ENCODE measurements at places on chromosomes 1 and 21.
A peak's percentile ranks its signal among the peaks of the same experiment; 100 is the strongest.

DNA sequence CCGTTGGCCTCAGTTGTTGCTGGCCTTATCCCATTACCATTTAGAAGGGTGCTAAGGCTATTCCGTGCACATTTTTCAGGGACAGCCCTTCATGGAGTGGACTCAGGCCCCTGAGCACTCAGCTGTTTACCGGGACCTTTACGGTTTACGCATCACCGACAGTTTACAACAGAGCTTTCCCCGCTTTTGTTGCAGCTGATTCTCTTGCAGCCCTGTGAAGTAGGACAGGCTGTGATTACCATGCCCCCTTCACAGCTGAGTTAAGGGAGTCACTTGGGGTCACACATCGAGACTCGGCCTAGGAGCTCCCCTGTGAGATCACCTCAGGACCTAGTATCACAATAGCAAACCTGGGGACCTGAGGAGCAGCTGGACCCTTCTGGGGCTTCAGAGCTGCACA, 41.9 kb downstream of the PTPRF start:
- no peak for DNase-seq

- peak; percentile 31 for DNase-seq
Measured at GRCh38 chr1:169484683-169485430, 887 bp downstream of the SLC19A2 start.

GRCh38 chr21:26124896-26125295, 45.7 kb downstream of the APP start:
- no peak for DNase-seq

- no peak for DNase-seq
Measured at GRCh38 chr1:9770298-9770697, 53.5 kb downstream of the CLSTN1 start.

DNA sequence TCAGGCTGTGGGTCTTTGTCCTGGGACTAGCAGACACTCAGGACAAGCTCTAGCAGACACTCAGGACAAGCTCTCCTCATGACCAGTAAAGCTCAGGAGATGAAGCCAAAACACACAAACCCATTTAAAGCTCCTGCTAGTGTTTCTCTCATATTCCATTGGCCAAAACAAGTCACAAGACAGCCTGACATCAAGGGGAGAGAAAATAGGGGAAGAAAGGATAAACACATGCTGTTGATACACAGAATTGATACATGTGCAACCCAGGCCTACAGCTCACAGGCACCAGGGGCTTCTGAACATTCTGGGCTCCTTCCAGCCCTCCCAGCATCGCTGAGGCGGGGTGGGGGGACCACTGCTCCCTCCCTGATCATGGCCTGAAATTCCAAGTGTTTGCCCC, 35.3 kb downstream of the ATF3 start:
- DNase-seq, result no peak

- no peak for DNase-seq
Measured at GRCh38 chr1:46672696-46673095, 1.0 kb downstream of the TEX38 start.

GRCh38 chr1:109796484-109797302, 33.0 kb upstream of the EPS8L3 start:
- no peak for DNase-seq
